Stimulated activated CD4-positive, alpha-beta T cell treated with anti-CD3 and anti-CD28 coated beads, Interleukin-12 subunit alpha, Interleukin-12 subunit beta, amount 100 ng/mL, for 4 hours (primary cell): ENCODE measurements at places on chromosomes 2 and 18.

- DNase-seq, result no peak
Observed at GRCh38 chr2:11155381-11156035, at the start of gene SLC66A3. Gene SLC66A3 (plus strand): TSS chr2:11155467. CDS start chr2:11155547, 80 bp downstream.

DNA sequence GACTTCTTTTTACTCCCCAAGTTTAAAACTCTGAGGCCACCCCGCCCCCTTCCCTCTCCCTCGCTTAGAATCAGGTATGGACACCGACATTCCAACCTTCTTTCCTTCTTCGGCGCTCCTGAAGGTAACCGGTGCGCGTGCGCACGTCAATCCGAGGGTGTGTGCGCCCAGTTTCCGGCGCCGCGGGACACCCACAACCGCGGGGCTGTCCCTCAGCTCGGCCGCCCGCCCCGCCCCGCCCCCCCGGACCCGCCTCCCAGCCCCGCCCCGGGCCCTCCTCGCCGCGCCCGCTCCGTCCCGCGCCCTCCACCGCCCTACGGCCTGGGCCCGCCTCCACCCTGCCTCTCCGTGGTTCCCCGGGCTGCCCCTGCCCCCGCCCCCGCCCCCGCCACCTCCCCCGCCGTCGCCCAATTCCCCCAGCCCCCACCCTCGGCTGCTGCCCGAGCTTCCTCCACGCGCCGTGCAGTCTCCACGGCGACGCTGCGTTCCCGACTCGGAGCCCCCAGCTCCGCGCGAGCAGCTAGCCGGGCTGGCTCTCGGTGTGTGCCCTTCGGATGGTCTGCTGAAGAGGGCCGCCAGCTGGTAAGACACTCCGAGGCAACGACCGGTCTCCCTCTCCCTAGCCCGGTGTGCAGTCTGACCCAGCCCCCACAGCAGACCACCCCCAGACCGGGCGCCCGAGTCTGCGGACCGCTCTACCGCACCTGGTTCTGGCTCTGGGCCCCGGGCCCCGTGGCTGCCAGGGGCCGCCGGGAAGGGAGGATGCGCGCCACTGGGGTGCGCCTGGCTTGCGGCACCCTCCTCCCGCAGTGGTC lies 635 bp downstream of the ERICH2 start:
- peak; percentile 63 for DNase-seq

- no peak for DNase-seq
Observed at GRCh38 chr2:236155406-236155805, 12.8 kb downstream of the GBX2 start.

DNA sequence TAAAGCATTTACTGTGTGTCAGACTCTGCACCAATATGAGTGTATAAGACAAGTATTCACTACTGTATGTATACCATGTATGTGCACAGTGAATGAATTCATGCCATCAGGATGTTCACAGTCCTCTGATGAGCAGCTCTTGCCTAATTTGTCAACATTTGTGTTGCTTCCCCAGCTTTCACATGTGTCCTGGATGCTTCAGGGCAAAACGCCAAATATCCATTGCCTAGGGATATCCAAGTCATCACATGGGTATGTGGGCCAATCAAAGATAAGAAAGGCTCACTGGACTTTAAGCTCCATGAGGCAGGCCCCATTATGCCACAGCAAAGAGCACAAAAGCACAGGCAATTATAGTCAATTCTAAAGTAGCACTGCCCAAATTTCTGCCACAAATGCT lies 134.2 kb upstream of the CHAC2 start:
- no peak for DNase-seq

DNA sequence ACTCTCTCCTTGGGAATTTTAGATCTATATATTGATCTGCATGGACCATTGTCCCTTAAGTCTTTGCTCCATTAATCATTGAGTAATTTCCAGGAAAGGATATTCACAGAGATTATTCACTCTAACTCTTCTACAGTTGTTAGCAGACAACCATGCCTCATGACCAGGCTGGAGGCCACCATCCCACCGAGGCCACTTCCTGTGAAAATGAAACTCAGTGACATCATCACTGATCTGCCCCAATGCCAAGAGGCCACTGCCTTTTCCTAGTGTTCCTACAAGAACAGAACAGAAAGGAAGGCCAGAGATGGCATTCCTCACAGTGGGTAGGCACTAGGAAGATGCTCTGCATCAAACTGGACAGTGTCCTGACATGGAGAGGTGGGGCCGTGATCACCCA lies 161.3 kb downstream of the DTNA start:
- no peak for DNase-seq

GRCh38 chr2:160614391-160614790 lies 120.8 kb upstream of the RBMS1 start:
- no peak for DNase-seq

GRCh38 chr2:26537069-26537825 lies 59.3 kb upstream of the OTOF start:
- no peak for DNase-seq

- no peak for DNase-seq
Observed at GRCh38 chr18:32696376-32696775, 76.4 kb downstream of the KLHL14 start.

GRCh38 chr18:73264562-73264921 lies 396.8 kb upstream of the NETO1 start:
- DNase-seq, result no peak

- no peak for DNase-seq
Observed at GRCh38 chr18:72378016-72378415, 166.1 kb downstream of the CBLN2 start.

DNA sequence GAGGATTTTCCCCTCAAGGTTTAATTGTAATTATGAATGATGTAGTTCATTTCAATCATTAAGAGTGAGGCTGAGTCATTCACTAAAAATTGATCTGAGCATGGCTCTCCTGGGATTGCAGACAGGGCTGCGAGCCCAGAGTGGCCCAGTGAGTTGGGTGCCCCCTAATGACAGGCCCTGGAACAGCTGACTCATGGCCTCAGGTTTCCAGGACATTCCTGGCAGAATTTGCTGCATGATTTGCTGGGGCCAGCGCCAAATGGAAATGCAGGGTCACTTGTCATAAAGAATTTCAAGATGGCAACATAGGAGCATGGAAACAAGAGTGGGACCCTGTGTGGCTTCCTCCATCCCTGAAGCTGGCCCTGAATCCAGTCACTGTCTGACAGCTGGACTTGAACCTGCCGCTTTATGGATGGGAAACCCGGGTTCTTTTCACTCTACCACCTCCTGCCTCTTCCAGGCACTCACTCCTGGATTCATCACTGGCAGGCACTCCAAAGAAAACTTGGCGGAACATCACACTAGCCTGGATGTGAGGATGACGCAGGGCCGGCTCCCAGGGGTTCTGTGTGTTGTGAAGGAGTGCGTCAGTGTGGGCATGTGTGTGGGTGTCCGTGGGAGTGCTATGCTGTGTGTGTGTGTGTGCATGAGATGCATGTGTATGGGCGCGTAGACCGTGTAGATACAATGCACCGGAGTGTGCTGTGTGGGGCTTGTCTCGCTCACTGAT lies 15.2 kb downstream of the OTOF start:
- no peak for DNase-seq

DNA sequence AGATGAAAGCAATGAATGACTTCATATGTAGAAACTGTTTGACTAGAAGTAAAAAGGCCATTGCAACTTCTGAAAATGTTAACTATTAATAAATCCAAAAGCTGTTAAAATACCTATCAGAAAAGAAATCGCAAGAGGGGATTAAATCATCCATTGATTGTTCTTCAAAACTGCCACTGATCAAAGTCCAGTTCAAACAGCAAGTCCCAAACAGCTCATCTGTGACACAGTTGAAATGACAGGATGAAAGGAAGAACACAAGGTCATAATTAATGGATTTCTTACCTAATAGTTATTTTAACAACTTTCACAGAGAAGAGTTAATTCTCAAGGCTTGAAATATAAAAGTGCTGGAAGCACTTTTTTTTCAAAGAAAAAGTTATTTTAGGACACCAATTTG lies 90.4 kb downstream of the SESTD1 start:
- DNase-seq, result no peak

DNA sequence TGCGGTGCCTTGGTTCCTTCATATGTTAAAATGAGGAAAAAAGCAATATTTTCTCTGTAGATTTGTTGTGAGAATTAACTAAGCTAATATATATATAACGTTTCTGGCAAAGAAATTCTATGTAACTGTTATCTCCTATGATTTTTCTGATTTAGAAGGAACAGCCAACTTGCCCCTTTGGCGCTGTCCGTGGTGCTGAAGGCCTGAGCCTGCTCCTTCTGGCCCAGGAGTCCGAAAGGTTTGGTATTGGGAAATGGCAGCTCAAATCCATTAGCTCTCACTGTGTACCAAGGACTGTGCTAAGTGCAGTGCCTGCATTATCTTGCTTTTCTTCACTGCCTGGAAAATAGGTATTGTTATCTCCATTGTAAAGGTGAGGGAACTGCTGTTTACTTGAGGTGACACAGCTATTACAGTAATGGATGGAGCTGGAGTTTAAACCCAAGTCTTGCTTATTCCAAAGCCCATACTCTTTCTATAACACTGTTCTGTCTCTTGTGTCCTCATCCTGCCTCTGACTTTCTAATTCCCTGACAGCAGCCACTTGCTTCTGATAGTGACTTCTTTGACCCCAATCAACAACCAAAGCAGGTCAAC lies 52.2 kb downstream of the C1QL2 start:
- DNase-seq, result peak; percentile 10

DNA sequence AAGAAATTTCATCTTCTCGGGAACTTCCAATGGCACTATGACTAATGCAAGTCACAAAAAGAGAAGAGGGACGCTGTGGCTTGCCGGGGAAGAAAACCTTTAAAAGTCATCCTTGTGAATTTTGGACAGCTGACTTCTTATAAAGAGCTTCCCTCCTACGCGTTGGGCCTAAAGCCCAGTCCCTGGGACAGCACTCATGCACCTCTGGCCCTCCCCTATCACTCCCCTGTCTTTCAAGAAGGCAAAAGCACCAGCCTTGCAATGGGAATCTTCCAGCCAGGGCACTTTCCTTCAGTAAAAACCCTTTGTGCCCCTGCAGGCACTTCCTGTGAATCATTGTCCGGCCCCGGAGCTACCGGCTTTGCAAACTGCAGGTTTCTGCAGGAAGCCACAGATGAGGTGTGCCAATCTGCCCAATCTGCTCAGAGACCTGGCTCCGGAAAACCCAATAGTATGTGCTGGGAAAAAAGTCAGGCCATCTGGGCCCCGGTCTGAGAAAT lies 7.1 kb downstream of the MREG start:
- DNase-seq, result peak; percentile 19

- no peak for DNase-seq
Observed at GRCh38 chr2:86052676-86053075, 53.0 kb downstream of the POLR1A start.

GRCh38 chr18:74407888-74408287 lies 49.2 kb downstream of the DIPK1C start:
- no peak for DNase-seq

GRCh38 chr2:129604560-129604959 lies 374.9 kb upstream of the RAB6C start:
- no peak for DNase-seq

DNA sequence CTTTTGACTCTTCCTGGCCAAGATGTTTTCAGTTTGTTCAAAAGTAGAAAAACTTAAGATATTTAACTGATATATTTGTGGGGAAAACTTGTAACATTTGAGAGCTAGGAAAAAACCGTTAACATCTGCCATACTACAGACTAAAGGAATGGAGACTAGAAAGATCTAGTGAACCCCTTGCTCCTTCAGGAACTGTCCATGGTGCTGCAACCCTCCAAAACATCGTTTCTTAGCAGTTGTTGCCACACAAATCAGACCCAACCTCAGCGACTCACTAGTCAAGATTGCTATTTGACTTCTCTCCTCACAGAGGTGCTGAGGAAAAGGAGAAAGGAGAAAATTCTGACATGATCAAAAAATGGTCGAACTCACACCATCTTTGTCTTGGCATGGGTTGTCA lies 393.8 kb upstream of the LYPD1 start:
- DNase-seq, result no peak

DNA sequence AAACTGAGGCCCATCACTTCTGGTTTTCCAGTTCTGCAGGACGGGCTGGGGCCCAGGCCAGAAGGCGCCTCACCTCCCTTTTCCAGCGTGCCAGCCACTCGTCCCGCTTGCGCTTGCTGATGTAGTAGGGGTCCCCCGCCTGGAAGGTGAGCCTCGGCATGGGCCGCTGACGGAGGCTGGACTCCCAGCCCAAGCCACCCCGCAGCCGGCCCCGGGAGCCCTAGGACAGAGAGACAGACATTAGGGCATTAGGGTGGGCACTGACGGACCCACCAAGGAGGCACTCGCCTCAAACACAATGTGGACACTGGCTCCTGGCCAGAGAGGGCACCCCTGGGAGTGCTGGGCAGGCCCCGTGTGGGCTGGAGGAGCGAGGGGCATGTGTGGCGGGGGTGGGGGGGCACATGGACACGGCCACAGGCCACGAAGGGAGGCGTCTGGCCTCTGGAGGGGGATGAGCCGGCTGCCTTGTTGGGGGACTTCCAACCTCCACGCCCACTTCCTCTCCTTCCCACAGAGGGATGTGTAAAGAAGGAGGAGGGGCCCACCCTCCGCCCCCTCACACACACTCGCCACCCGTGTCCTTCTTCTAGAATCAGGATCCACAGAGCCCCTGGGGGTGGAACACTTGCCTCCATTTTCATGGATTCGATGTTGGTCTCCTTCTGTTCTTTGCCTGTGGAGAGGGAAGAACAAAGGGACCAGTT lies 66.7 kb downstream of the DNMT3A start:
- peak; percentile 55 for DNase-seq

- no peak for DNase-seq
Observed at GRCh38 chr18:8499810-8500675, 109.2 kb upstream of the RAB12 start.

DNA sequence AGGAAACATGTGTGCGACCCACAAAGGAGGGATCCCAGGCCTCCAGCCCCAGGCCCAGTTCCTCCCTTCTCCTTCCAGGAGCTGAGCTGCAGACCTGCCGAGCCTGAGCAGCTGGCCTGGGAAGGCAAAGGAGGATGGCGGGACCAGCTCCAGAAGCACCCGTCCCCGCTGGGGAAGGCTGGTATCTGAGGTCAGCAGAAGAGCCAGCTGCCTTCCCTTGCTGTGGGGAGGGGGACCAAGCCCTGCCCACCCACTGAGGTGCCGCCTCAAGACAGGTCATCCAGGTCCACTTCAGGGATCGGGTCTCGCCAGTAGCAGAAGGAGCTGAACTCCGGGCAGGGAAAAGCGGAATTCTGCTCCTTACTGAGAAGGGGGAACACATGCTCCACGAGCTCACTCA lies 73.2 kb downstream of the EMILIN2 start:
- no peak for DNase-seq

GRCh38 chr18:80147418-80148325 lies 38.6 kb downstream of the ADNP2 start:
- DNase-seq, result peak; percentile 64

DNA sequence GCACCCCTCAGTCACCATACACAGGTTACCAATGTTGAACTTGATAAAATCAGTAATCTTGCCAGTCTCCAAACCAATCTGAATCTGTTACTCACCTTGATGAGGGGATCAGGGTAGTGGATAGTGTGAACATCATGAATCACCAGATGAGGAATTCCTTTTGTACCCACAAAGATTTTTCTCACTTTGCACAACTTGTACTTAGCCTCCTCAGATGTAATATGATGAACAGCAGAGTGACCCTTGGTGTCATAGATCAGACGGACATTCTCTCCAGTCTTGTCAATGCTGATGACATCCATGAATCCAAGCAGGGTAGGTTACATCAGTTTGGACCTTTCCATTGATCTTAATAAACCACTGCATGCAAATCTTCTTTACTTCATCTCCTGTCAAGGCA lies 54.7 kb downstream of the MDH1 start:
- DNase-seq, result no peak

- no peak for DNase-seq
Observed at GRCh38 chr2:113117541-113118262, 9.7 kb upstream of the IL1RN start.
